ENCODE measurements at places on chromosomes 11 and 22.

DNA sequence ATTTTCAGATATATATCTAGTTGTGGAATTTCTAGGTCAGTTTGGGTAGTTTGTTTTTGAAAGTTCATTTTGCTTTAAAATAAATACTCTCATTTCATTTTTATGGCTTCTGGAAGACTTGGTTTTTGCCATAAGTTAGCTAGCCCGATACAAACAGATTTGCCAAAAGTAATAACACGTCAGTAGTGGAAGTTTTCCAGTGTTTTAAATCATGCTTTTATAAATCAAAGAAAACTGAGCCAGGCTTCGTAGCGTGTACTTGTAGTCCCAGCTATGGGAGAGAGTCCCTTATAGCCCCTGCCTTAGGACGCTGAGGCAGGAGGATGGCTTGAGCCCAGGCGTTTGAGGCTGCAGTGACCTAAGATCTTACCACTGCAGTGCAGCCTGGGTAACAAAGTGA lies 21.7 kb upstream of the MICALL1 start:
- DNase-seq: no peak

- no peak for DNase-seq
These were observed 108.3 kb downstream of the CTTN start for GRCh38 chr11:70506658-70506970.

DNA sequence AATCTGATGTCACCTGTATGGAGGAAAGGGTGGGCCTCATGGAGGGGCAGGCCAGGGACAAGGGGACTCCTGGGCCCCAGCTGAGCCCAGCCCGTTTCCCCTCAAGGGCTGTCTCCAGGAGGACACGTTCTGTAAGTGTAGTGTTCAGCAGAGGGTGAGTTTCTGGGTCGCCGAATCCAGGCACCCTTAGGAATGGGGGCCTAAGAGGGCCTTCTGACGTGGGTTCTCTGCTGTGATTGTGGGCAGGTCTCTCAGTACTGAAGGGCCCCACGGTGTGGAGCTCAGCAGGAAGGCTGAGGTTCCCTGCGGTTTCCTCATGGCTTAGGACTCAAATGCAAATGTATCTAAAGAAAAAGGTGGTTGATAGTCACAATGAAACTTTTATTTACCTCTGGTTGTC lies 6.5 kb downstream of the PTDSS2 start:
- no peak for DNase-seq

DNA sequence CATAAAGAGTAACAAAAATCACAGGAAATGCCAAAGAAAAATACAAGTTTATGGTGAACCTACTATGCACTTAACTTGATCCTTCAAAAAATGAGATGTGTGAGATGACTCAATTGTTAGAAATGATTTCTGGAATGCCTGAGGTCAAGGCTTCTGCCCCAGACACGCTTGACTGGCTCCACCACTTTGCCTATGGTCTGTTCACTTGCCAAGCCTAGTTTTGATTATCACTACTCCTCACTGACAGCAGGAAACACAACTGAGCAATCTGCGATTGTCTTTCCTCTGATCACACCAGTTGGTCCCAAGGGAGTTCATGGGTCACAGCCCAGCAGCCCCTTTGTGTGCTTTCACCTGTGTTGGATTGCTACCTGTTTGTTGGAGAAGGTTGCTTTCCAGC lies 20.6 kb upstream of the PRDM10 start:
- DNase-seq: no peak

DNA sequence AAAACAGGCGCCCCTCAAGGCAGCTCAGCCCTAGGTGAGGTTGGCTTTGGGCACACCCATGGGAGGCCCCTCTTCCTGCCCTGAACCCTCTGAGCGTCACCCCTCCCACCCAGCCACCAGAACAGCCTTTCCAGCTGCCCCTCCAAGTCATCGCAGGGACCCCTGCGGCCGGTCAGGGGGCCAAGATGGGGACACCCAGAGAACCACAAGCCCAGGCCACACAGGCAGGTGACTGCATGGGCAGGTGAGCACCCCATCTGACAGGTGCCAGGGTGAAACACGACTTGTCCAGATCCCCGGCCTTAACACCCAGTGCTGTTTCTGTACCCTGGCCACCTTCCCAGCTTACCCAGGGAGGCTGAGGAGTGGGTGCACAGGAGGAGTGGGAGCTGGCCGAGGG lies 24.6 kb upstream of the GRAMD4 start:
- DNase-seq: no peak

DNA sequence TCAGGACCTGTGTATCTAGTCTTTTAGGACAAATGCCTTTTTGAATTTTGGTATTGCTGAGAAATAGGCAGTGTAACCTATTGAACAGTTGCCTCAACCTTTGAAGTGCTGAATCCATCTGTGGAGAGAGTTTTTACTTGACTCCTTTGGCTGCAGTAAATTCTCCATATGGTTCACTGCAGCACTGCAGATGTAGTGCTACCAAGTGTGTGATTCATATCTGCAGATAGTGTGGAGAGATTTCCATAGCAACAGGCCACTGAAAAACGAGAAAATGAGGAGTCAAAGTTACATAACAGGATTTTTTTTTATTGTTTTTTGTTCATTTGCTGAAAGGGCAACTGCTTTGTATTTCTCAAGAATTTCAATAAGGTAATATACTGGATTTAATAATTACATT lies 356.1 kb downstream of the RAB38 start:
- DNase-seq: no peak

GRCh38 chr11:31487848-31488247 lies 21.6 kb downstream of the IMMP1L start:
- DNase-seq: no peak

DNA sequence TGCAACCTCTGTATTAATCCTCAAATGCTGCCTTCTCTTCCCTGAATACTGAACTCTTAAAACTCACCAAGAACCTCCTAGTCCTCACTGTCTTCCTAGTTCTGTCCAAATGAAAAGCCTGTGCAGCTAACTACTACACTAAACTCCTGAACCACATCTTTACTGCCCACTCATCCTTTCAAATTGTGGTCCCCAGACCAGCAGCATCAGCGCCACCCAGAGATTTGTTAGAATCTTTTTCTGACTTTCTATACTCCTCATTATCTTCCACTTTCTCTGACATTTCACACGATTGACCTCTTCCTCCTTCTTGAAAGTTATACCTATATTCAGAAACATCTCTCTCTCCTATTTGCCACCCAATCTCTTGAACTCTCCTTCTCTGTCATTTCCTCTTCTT lies 461.3 kb downstream of the DLG2 start:
- DNase-seq: no peak

All from tibial nerve (tissue), 4 donors.